ENCODE measurements at places on chromosomes 7 and 10.
A peak's percentile ranks its signal among the peaks of the same experiment; 100 is the strongest.

DNA sequence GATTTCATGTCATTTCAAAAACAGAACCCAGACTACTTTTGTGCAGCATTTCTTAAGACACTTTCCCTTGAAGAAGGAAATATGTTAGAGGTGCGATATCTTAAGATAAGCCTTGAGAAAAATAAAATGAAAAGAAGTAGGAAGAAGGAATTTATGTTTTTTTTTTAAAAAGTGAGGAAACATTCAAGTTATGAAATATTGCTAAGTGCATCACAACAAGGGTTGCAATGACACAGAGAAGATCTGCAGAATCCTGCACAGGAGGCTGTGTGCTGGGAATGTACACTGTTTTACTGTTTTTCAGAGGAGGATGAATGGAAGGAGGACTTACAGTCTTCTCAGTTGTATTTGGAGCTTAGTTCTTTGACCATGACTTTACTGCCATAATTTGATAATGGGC lies 79.8 kb upstream of the NME8 start:
- DNase-seq, result no peak

GRCh38 chr7:112757337-112757736 lies 32.9 kb downstream of the TMEM168 start:
- no peak for DNase-seq

DNA sequence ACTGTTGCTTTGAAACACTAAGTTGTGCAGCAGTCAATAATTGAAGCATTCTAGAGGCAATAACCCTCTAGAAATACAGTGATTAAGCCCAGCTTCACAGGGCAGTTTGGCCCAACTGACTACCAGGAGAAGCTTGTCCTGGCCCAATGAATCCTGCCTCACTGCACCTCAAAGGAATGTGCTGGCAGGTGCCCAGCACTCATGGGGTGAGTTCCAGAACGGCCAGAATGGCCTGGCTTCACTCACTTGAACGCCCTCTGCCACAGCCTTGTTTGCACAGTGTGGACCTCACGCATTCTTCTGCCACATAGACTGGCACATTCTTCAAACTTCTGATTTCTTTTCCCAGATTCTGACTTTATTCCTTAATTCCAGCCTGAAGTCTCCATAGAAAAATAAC lies 6.6 kb upstream of the ITIH2 start:
- no peak for DNase-seq

DNA sequence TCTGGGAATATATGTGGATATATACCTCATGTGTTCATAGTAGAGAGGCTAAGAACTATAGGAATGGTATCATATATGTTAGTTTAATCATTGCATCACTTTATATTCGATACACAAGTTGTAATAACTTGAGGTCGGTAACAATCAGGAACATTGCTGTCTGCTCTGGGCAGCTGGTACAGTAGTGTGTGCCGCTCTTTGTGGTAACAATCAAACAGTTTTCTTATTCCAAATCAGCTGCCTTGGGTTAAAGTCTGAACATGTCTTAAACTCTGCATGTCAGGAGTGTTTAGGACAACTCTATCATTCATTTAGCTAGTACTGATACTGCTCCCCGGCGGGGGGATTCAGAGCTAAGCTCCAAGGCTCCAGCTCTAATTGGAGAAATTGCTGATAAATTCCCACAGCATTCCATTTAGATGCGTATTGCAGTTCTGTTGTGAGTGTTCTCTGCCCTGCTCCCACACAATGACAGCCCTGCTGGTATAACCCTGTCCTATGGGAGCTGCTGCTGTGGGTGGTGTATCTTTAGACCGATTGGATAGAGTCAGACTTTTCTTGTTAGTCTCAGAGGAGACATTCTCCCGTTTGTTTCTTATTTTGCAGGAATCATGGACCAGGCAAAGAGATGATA lies 707.5 kb upstream of the FZD8 start:
- DNase-seq, result no peak

GRCh38 chr10:36612436-36612835 lies 513.0 kb upstream of the ANKRD30A start:
- no peak for DNase-seq

DNA sequence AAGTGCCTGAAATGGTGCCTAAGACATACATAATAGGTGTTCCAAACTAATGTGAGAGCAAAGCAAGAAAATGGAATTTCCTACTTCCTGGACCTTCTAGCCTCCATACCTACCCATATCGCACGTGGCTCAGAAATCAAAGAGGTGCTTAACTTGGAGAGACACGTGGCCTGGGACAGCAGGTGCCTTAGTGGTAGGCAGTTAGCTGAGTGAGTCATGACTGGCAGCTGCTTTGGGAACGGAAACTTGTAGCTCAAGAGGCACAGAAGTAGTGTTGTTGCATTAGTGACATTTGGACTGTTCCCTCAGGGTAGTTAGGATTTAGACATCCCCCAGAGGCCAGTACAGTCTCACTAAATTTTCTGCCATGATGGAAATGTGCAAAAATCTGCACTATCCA lies 12.0 kb upstream of the BMPER start:
- DNase-seq, result no peak

DNA sequence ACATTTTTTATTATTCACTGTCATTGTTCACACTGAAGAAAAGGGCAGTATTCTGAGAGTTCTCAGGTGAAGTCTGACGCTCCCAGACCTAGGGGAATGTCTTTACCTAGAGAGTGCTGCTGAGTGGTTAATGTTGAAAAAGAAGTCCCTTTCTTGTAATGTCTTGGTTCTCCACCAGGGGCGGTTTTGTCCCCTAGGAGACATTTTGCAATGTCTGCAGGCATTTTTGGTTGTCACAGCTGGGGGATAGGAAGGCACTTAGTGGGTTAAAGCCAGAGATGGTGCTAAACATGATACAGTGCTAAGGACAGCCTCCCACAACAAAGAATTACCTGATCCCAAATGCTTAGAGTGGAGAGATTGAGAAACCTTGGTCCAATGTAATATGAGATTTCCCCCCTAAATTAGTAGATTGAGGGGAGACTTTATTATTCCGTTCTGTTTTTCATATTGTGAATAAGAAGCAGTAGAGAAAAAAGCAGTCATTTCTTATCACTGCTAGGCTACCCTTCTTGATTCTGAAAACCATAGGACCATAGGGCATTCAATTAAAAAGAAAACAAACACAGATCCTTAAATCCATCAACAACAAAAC lies 13.1 kb downstream of the UMAD1 start:
- DNase-seq, result peak; percentile 3

DNA sequence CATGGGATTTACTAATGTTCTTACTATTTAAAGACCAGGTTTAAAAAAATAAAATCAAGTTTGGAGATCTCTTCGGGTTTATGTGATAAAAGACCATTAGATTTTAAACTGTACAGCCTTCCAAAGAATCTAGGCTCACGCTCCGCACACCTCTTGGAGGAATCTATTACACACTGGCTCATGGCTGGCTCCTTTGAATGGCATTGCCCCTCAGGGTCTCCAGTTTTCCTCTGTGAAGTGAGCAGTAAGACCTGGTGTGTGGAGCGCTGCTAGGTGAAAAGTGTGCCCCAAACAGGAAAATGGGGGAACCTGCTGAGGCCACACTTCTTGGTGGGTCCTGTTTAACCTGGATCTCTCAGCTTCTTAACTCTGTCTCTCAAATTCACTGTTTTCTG lies 142.3 kb downstream of the KAT6B start:
- peak; percentile 65 for DNase-seq

DNA sequence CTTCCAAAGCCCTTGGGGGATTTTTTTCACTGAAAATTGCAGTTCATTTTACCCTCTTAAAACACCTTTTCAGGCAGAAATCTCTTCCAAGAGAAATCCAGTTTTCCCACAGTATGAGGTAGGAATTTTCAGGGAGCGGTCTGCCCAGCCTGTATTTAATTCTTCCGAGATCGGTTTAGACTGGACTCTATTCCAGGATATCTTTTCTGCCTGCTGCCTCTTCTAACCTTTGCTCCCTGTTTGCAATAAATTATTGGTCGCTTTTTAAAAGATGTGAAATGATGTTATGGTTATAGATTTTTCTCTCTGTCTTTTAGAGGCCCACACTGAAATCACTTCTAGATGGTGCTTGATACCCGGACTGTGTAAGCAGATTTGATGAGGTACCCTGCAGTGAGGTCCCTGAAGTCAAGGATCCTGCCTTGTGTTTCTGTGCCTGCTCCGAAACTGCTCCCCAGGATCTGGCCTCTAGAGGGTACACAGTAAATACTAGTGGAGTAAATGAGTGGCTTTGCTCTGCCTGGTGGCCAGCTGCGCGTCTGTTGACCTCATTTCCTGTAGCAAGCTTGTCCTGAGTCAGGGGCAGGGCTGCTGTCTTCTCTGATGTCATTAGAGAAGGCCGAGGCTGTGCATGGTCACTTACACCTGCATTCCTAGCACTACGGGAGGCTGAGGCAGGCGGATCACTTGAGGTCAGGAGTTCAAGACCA lies 191.6 kb downstream of the FANK1 start:
- peak; percentile 61 for DNase-seq

DNA sequence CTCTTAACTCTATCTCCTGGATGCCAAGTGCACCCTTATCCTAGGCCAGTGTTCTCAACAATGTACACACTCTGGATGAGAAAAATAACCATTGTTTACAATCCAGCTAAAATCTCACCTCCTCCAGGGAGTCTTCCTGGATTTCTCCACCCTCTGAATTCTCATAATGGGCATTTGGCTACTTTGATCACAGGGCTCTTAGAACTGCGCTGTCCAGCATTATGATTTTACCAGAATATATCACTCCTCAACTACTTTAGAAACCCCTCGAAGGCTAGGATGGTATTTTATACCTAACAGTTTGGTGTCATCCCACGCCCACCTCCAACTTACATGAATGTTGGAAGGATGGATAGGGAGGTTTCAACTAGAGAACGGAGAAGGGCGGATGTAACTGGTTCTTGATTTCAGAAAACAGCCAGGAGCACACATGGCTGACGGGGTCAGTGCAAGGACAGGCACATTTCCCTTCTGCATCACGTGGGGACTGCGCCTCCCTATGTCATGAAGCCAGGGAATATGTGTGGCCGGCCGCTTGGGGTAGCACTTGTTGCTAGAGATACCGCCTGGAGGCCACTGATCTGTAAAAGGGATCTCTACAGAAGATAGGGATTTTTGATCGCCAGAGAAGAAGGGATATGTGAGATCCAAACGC lies 1.2 kb upstream of the ATP6V0E2 start:
- peak; percentile 87 for DNase-seq

DNA sequence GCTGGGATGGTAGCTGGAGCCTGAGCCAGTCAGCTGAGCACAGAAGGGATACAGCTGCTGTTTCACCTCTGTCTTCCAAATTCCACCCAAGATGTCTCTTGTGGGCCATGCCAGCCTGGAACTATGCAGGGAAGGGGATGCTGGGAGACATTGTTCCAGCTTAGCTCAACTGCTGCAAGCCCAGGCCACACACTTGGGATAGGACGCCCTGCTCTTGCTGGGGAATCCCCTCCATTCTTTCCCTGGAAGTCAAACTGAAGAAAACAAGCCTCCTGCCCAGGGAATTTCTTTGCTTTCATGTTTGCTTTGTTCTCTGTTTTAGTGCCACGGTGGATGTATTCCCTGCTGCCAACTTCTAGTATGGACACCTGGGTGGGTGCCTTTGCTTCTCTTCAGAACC lies 55.2 kb upstream of the CDK13 start:
- no peak for DNase-seq

- DNase-seq, result no peak
Measured at GRCh38 chr10:116158036-116158435, 115.0 kb downstream of the GFRA1 start.

DNA sequence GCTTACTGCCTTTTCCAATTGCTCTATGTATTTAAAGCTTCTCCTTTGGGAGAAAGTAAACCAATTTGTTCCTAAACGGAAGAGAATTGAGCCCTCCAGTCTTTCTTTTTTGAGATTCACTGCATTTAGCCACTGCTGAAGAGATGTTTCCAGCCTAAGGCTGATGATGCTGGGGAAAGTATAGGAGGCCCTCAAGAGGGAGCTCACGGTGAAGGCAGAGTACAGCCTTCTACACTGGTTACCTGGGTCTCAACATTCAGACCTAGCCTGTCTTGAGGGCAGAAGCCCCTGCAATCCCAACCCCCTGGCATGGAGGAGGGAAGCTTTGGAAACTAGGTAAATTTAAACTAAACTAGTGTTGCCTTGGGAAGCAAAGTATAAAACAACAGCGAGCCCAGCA lies 316.7 kb upstream of the TPK1 start:
- peak; percentile 13 for DNase-seq

- DNase-seq, result no peak
Measured at GRCh38 chr7:141158561-141158960, 84.7 kb downstream of the TMEM178B start.

- no peak for DNase-seq
Measured at GRCh38 chr7:49125246-49125645, 200.9 kb downstream of the CDC14C start.

DNA sequence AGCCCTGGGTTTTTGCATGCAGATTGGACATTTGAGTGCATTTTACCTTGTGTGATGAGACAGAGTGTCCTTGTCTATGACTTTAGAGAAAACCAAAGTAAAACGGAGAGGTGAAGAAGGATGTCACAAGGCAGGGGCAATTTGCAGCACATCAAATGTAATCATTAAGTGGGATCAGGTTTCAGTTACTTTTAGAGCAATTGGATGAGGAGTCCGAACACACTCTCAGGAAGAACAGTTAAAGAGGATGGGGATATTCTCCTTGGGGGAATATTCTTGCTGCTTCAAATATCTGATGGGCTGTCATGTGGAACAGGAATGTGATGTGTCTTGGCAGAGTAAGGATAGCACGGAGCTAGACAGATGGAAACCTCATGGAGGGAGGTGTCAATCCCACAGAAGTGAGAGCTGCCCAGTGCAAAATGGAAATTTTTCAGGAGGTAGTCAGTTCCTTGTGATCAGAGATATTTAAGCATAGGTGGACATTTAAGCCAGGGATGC lies 757 bp downstream of the RAB19 start:
- DNase-seq, result no peak

DNA sequence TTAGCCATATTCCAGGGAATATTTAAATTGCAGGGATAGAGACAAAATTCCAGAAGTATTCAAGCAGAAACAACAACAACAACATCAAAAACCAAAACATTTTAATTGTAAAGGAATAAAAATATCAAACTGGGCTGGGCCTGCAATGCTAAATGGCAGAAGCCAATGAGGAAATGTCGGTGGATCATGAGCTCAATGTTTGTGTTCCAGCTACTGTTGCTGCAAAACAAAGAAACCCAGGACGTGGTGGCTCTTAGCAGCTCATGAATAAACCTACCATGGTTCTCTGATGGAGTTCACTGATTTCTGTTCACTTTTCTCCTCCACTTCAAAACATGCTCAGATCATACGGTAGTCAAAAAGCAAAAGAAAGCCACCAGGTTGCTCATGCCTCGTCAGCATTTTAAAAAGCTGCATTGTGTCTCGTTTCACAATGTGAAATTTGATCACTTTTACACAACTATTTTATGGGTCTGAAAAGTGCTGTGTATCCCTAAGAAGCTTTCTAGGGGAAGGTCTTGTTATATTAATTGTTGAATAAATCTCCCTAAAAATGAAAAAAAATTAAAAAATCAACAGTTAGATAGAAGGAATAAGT lies 54.0 kb downstream of the ASNS start:
- DNase-seq, result no peak

Data from NCI-H146 (cell line).